GM23248 (cell line): ENCODE measurements at places on chromosomes 7 and 10.

GRCh38 chr7:148905093-148905666 lies 21.1 kb upstream of the EZH2 start:
- peak; percentile 10 for DNase-seq

DNA sequence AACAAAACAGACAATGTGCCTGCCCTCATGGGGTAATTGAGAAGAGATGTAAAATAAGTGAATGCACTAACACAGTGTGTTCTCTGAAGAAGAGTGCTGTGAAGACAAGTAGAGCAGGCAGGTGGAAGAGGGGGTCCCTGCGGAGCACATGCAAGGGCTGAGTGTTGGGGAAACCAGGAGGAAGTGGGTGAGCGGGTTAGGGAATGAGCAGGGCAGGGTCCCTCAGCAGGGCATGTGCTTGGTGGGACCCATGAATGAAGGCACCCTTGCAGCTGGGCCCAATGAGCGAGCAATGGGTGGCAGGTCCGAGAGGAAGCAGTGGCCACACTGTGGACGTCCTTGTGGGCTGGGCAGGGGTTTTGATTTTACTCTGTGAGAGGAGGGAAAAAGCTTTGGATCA lies 376.6 kb upstream of the COBL start:
- DNase-seq = no peak

- no peak for DNase-seq
These were observed 32.9 kb upstream of the FOXL3 start for GRCh38 chr7:256981-257646.

- peak; percentile 13 for DNase-seq
These were observed 556.8 kb upstream of the GALNT17 start for GRCh38 chr7:70574970-70575799.

GRCh38 chr7:105487579-105488571 lies 34.2 kb downstream of the PUS7 start:
- peak; percentile 86 for DNase-seq

- no peak for DNase-seq
These were observed 9.4 kb downstream of the PIP4K2A start for GRCh38 chr10:22704942-22705341.

DNA sequence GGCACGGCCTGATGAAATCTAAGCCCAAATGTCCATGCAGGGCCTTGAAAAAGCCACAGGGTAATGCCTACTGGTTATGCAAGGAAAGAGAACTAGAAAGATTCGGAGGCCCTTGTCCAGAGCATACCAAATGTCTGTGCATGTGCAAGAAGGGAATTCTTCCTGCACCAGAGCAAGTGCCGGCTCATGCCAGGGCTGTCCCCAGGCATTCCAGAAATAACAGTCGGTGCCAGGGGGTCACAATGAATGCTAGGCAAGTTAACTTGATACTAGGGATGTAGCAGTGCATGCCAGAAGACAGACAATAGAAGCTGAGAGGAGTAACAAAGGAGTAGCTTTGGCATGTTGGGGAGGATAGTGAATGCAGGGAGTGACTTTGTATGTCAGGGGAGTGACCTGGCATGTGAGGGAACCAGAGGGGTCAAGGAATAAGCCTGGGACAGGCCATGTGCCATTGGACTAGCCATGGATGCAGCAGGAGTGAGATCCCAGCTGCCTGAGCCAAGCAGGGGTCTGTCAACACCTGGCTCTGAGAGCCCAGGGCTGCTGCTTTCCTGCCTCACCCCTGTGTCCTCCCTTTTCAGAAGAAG lies 119.5 kb upstream of the UNC5B start:
- DNase-seq = no peak

- DNase-seq = no peak
These were observed 405.5 kb downstream of the GRID1 start for GRCh38 chr10:85961073-85961472.

DNA sequence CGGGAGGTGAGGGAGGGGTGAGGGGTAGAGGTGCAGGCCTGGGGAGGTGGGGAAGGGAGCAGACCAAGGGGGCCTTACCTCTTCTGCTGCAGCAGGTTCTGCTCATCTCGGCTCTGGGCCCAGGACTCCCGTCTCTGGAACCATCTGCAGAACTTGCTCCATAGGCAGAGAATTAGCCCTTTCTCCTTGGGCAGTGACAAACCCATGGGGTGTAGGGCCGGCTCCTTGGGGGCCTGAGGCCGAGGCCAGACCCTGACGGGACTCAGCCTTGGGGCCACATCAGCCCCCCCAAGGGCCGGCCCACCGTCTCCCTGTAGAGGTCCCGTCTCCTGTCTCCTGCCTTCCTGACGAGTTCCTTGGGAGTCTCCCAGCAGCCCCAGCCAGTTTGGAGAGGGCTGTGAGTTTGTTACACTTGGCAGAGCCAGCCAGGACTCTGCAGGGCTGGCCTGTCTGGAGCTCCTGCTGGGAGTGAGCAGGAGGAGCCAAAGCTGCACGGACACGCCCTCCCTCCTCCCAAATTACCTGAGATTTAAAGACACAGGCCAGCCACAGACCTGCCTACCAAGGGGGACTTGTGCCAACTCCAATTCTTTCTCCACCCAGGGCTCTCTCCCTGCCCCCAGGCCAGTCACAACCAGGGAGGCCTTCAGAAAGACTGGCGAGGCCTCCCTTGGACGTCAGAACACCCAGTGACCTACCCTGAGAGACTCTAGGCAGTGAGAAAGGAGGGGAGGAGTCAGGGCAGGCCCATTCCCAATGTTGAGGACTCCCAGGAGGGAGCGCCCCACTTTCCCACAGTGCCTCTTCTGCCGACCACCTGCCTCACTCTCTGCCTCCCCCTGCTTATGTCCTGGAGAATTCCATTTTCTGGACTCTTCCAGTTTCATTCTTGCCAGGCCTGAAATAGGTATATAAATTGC lies at the start of gene TRPV6:
TSS of gene TRPV6 (minus strand) at position 435 of the 920 bp plus-strand sequence.
- no peak for DNase-seq

- DNase-seq = no peak
These were observed 178.8 kb downstream of the PTPN20 start for GRCh38 chr10:47090042-47090441.

GRCh38 chr7:156668130-156668741 lies 27.7 kb downstream of the RNF32 start:
- DNase-seq = peak; percentile 10

GRCh38 chr7:140631021-140631420 lies 9.6 kb downstream of the DENND2A start:
- DNase-seq = no peak
